ENCODE measurements at places on chromosomes 5 and 9.

GRCh38 chr5:38922199-38922598 is 76.4 kb downstream of the OSMR start:
- peak; percentile 29 for DNase-seq

DNA sequence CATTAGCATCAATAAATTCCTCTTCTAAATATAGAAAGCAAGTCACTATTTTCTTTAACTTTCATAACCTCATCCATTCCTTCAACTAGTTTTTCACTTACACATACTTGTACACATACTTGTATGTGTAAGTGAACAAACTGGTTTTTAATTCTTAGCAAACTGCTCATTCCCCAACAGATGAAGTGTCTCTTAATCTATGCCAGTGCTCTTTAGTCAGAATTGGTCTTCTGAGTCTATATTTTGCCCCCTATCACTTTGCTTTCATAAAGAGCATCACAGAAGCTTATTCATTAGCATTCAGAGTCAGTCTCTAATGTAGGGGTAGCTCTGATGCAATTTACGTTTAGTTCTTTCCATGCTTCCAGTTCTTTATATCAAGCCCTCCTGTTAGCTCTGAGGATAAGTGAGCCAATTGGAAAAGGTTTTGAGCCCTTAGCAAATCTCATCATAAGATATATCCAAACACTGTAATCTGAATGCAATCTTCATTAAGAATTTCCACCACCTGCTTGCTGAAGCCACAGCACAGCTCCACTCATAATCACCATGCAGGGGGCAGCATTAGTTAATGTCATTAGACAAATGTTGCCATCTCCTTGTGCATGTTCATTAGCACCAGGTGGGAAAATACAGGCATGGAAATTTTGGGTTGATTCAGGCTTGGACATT is 178.5 kb upstream of the SLC24A2 start:
- DNase-seq = peak; percentile 2

- no peak for DNase-seq
These were observed 8.0 kb downstream of the PLIN2 start for GRCh38 chr9:19119246-19119645.

- no peak for DNase-seq
These were observed 600 bp upstream of the SQSTM1 start for GRCh38 chr5:179820127-179820482.

DNA sequence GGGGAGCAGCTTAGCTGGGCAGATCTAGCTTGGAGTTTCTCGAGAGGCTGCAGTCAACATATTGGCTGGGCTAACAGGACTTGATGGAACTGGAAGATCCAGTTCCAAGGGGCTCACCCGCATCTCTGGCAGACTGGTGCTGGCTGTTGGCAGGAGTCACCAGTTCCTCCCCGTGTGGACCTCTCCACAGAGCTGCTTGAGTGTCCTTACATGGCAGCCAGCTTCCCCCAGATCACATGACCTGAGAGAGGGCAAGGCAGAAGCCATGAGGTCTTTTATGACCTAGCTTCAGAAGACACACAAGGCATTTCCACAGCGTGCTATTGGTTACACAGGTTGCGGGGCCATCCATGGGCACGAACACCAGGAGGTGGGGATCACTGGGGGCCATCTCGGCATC is 26.4 kb upstream of the RXRA start:
- no peak for DNase-seq

DNA sequence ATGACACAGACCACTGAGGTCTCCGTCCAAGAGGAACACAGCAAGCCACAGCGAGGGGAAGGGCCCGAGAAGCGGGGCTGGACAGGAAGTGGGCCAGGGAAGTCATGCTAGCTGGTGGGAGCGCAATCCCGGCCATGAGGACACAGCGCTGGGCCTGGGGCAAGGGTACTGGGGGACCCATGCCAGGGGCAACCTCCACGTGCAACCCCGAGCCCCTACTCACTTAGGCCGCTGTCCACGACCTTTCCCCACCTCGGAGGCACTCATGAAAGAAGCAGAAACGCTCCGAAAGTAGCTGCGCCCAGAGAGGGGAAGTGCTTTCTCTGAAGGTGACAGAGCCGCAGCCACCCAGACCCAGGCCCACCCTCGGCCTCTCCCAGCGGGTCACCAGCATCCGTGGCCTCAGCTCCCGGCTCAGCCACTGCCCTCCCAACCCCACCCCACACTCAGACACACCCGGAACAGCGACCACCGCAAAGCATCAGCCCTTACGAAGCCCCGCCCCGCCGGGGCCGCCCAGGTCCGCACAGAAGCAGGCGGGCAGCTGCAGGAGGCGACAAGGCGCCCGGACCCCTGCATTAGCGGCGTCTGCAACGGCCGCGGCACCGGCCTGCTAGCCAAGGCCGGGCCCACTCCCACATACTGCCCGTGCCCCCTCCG is 782 bp downstream of the BICD2 start:
- peak; percentile 57 for DNase-seq

DNA sequence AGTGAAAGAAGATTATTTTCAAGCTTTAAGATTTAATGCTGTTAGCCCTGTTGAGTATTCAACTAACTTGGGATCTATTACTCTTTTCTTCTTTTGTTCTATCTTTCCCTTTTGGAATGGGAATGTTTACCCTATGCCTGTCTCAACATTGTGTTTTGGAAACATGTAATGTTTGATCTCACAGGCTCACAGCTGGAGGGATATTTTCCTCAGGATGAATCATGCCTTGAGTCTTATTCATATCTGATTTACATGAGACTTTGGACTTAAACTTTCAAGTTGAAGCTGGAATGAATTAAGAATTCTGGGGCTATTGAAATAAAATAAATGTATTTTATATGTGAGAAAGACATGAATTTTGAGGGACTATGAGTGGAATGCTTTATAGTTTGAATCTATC is 607.8 kb upstream of the PTGER4 start:
- no peak for DNase-seq

- DNase-seq = no peak
These were observed 27.4 kb upstream of the ANKRD33B start for GRCh38 chr5:10536511-10536910.

DNA sequence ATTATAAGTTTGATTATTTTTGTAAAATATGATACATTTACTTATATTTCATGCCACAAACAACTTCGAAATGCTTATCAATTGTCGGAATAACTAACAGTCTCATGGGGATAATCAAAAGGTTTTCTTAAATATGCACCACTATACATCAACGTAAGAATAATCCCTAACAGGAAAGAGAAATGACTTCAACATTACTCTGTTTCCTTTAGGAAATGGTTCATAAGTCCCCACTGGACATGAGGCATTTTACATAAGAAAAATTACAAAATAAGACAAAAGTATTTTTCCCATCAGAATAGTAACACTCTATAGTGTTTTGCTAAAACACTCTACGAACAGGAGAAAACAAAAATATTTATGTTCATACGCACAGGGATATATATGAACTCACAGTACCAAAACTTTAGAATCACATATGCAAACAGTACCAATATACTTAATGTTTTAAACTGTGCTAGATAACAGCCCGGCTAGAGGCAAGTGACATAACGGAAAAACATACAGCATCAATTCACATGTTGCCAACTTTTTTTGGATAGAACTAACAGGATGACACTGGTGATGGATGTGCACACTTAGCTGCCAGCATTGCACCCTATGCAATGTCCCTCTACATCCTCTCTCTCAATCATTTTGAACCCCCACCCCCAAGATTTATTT is 120.5 kb downstream of the NFIB start:
- DNase-seq = no peak

DNA sequence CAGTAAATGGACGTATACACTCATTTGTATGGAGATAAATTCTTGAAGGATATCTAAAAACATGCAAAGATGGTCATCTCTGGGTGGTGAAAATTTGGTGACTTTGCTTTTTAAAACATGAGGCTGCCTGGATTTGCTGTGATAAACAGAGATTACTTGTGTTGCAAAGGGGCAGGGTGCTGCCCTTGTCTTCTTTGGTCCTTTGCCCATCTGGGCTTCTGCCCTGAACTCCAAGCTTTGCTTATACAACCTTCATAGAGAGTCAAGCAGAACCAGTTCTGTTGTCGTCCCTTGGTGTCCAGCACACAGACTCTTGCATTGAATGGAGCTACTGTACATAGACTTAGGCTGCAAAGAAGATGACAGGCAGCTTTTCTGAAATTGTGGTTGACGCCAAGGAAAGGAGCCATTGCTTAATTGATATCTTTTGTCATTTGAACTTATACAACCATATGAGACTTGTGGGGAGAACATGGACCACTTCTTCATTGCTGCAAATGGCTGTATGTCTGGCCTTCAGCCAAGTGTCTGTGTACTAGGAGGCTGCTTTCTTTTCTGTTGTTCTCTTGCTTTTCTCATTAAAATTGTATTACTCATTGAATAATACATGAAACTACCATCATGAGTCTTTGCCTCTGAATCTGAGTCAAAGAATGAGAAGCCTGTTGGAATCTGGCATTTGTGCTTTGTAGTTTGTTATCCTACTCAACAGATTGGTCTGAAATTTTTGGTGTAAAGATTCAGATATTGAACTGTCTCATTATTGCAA is 152.5 kb downstream of the DMRT2 start:
- no peak for DNase-seq

DNA sequence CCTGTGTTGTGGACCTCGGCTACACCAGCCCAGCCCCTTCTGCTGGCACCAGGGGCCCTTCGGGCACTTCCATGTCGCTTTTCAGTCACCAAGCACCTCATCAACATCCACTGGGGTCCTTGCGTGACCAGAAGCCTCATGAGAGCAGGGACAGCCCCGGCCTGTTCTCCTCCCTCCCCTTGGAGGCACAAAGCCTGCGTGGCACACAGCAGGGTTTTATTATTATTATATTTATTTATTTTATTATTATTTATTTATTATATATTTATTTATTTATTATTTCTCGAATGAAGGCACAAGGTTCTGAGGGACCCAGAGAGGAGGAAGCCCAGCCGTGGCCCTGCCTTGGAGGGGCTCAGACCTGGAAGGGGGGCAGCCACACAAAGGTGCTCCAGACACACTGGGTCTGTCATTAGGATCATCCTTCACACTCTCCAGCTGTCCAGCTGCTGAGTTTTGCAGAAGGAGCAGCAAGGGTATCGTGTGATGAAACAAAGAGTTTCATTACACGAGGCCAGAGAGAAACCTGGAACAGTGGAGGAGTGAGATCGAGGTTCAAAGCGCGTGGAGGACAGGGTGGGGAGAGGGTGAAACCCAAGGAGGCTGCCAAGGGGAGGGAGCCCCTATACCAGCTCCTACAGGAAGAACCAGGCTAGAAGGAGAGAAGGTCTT is 5.2 kb downstream of the VAV2 start:
- no peak for DNase-seq

GRCh38 chr5:133247881-133248624 is 196.2 kb downstream of the HSPA4 start:
- no peak for DNase-seq

DNA sequence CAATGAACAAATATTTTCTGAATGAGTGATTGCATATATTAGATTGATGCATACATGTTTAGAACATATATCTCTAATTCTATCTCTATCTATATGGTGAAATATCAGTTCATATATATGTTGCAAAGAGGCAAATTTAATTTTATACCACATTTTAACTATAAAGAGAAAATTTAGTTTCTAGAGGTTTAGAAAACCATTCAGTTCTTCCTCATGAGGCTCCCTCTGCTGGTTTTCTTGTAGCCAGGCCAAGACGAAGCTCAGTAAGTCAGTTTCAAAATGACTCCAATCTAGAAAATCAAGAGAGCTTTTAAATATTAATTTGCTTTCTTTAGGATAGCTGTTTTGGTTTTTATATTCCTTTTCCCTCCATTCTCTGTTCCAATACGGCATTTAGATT is 312.1 kb downstream of the TMEM232 start:
- DNase-seq = no peak

GRCh38 chr5:139140591-139141071 is 57.5 kb downstream of the SIL1 start:
- no peak for DNase-seq

GRCh38 chr9:134178768-134179551 is 14.6 kb upstream of the RNU6ATAC start:
- no peak for DNase-seq

DNA sequence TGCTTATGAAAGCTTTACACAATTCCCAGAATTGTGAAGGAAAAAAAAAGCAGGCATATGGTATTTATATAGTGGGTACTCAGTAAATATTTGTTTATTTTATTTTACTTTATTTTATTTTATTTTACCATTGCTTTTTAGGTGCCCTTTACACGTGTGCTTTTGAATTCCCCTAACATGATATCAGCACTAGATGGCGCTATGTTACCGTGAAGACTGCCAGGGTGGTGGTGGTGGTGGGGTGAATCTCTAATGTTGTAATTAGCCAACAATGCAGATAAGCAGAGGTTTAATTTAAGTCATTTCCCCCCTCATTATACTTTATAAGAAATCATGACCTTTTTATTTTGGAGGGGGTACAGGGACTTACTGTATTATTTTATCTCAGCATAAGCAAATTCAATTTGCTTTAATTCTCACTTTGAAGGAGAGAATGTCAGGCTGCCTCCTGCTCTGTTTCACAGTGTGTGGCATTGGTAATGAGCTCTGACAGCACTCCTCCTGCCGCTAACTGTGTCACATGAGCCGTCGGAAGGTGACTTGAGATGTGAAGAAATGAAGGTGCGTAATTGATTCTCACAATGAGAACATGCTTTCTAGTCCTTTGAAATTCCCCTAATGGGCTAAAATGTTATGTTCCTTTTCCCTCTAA is 165.6 kb downstream of the YTHDC2 start:
- DNase-seq = peak; percentile 46

GRCh38 chr5:127583866-127584265 is 65.0 kb upstream of the CTXN3 start:
- DNase-seq = no peak

GRCh38 chr9:110228321-110228720 is 20.4 kb upstream of the C9orf152 start:
- no peak for DNase-seq

DNA sequence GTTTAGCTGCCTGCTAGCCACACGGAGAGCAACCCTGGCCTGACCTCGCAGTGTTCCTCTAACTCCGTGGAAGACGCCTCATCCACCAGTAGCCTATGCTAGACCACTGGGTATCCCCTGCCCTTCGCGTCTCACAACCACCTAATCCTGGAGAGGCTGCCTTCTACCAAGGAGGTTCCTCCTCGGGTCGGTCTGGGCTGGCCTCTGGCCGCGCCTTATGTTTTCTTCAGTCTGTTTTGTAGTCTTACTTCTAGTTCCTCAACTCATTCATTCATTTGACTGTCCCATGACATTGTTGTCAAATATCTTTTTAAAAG is 1.6 kb upstream of the TPM2 start:
- DNase-seq = no peak

DNA sequence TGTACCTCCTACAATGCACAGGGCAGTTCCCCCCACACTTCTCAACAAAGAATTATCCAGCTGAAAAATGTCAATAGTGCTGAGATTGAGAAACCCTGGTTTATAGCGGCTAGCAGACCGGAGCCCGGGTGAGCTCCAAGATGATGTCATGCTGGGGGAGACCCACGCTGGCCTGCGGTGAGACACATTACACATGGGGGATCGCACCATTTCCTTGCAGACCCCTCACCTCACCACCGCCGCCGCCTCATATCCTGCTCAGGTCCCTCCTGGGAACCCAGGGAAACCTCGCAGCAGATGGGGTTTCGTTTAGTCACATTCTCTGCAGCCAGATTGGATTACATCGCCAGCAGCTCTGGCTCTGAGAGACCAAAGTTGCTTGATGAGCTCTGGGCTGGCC is 14.7 kb upstream of the TNC start:
- DNase-seq = no peak

GRCh38 chr9:133127340-133127981 is 6.4 kb upstream of the RALGDS start:
- DNase-seq = no peak

GRCh38 chr9:21985964-21986667 is 8.1 kb downstream of the CDKN2A start:
- DNase-seq = no peak

Measured in OCI-LY7 (cell line).